ENCODE measurements at places on chromosomes 3 and 15.

DNA sequence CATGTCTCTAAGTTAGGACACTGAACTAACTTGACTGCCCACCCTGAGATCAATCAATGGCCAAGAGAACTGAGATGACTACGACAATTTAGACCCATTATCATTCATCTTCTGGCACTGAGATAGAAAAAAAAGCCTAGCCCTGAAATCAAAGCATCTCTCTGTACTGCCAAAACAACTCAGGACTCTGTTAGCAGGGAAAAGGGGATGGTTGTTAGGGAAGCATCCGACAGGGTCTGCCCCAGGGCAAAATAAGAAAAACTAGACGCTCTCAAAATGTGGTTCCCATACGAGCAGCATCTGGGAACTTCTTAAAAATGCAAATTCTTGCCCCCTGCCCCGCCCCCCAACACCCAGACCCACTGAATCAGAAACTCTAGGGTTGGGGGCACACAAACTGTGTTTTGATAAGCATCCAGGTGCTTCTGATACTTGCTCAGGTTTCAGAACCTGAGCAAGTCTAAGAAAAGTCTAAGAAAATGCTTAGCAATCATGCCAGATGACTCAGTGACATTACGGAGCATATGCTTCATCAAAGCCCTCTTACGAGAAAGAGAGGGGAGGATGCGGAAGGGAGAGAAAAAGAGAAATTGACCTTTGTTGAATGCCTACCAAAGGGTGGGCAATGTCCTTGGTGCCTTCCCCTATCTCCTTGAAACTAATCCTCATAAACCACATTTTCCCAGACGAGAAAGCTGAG lies 172.8 kb upstream of the HES1 start:
- DNase-seq = no peak

DNA sequence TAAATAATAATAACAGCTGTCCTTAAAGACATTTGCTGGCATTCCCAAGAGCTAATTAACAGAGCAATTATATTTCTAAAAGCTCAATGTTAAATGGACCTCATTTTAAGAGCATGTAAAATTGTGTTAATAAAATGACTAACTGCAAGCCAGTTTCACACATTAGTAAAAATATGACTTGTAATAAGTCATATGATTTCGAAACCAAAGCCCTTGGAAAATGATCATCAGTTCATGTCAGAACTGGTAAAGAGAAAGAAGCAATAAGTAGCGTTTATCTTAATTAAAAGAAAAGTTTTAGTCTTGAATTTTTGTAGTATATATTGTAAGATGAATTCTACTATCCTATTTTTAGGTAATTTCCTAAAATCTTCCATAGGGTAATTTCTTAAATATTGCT lies 310.7 kb downstream of the CNTN3 start:
- no peak for DNase-seq

- no peak for DNase-seq
Observed at GRCh38 chr3:9077029-9077428, 113.8 kb upstream of the RAD18 start.

GRCh38 chr15:65369212-65369547 lies 8.6 kb downstream of the IGDCC3 start:
- no peak for DNase-seq

GRCh38 chr3:20185331-20185678 lies 701 bp downstream of the SGO1 start:
- DNase-seq = no peak

DNA sequence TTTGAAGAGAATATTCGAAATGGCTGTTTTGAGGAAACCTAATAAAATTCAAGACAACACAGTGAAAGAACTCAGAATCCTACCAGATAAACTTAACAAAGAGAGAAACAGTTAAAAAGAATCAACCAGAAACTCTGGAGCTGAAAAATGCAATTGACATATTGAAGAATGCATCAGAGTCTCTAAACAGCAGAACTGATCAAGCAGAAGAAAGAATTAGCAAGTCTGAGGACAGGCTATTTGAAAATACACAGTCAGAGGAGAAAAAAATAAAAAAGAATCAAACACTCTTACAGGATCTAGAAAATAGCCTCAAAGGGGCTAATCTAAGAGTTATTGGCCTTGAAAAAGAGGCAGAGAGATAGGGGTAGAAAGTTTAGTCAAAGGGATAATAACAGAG lies 13.5 kb downstream of the C3orf33 start:
- no peak for DNase-seq

DNA sequence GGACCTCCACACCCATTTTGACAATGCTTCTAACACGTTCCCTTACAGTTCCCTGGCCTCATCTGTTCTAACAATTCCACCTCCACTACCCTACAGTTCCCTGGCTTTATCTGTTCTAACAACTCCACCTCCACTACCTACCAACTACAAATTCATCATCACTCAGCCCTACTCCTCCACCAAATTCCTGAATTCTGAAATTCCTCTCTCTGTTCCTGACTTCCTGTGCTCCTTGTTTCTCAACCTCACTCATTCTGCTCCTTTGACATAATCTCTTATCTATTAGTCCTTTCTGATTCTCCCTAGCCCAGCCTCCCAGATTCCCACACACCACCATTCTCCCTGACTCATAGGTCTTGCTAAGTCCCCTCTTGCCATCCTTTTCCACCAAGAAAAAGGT lies 22.5 kb downstream of the UPK1B start:
- no peak for DNase-seq

DNA sequence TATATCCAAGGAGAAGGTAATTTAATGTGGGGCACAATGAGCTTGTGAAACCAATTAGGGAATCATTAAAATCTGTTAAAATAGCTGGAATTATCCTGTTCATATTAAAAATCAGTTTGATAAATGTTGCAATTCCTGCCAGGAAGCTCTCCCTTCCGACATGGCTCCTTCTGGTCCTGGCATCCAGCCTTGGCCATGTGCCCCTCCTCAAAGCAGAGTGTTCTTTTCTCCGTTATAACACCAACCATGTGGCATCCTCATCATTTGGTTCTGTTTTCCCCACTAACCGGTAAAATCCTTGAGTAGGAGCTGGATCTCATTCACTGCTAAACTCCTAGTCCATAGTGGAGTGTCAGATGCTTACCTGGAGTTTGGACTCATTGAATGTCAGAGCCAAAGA lies 127.2 kb downstream of the ARNT2 start:
- no peak for DNase-seq

GRCh38 chr3:163951397-163951987 lies 1126.8 kb downstream of the SI start:
- DNase-seq = no peak

All from NCI-H2171 (cell line).